ENCODE measurements at places on chromosomes 2 and 18. TPM values are rescaled to one million over a fixed set of nuclear protein-coding genes. Genes with fewer than 3 reads are reported as not detected.

CCDC68 gene
- 9.6 TPM for polyA plus RNA-seq

C1QL2 gene
- polyA plus RNA-seq = not detected

DNA sequence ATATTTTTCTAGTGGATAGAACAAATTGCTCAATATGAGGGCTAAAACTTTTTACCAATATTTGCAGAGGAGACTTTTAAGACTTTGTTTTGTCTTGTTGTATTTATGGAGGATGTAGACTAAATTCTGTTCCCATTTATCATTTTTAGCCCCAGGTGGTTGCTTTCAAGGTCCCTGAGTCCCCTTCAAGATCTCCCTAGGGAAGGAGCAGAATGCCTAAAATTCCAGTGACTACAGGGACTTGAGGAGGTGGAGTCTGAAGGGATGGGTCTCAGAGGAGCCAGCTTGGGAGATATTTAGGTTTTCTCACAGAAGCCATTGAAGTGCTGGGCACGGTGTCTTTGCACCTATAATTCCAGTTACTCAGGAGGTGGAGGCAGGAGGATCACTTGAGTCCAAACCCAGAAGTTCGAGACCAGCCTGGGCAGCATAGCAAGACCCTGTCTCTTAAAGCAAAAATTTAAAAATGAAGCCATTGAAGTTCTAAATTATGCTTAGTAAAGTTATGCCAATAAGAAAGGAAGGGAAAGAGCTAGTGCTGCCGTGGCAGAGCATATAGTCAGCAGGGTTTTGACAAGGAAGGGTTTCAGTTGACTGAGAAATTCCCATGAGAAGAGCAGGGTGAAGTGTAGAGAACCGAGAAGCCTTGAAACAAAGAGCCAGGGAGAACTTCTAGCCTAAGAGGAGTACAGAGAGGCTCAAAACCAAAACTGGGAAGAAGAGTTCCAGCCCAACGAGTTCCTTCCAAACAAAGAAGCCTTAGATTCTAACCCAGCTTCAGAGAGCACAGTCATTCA lies 43.4 kb downstream of the COMMD1 start:
- DNase-seq = no peak

- no peak for DNase-seq
Observed at GRCh38 chr2:48779019-48779716, 23.6 kb upstream of the LHCGR start.

- no peak for DNase-seq
Observed at GRCh38 chr2:171824086-171824485, 70.0 kb downstream of the SLC25A12 start.

GRCh38 chr2:144517866-144518747 lies 1.8 kb downstream of the ZEB2 start:
- peak; percentile 80 for DNase-seq

GRCh38 chr2:101596333-101596732 lies 101.2 kb upstream of the MAP4K4 start:
- DNase-seq = no peak

GRCh38 chr2:132627536-132627935 lies 42.5 kb downstream of the LYPD1 start:
- no peak for DNase-seq

DNA sequence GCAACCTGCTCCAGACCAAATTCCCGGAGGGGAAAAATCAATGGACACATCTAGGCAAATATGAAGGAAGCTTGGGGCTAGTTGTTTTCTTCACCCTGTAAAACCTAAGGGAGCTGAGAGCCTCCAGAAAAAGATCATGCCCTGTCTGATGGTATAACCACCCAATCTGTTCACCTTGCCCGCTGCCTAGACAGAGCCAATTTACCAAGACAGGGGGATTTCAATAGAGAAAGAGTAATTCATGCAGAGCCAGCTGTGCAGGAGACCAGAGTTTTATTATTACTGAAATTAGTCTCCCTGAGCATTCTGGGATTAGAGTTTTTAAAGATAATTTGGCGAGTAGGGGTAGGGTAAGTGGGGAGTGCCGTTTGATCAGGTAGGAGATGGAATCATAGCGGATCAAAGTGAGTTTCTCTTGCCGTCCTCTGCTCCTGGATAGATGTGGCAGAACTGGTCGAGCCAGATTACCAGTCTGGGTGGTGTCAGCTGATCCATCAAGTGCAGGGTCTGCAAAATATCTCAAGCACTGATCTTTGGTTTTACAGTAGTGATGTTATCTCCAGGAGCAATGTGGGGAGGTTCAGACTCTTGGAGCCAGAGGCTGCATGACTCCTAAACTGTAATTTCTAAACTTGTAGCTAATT lies 35.1 kb upstream of the B4GALT6 start:
- DNase-seq = no peak

- DNase-seq = peak; percentile 87
Observed at GRCh38 chr18:43277164-43277600, at the start of gene SYT4. SYT4 (minus strand) TSS chr18:43277490; CDS start chr18:43277281, 209 bp downstream.

Measured in lung (tissue), 17 donors.